Glomerular endothelial cell (primary cell): ENCODE measurements at places on chromosomes 2 and 18. TPM values are rescaled to one million over a fixed set of nuclear protein-coding genes. Genes with fewer than 3 reads are reported as not detected.

NEU4 gene
- 0.29 TPM in 1 of 2 replicates, not detected in the other for total RNA-seq

ZNF142 gene
- total RNA-seq: 22.4 and 28.7 TPM in 2 replicates

NTSR2 gene
- not detected in 2 replicates for total RNA-seq

BCL11A gene
- total RNA-seq: 3.6 and 6.1 TPM in 2 replicates

STON1 gene
- 5.0 and 7.3 TPM in 2 replicates for total RNA-seq

SLC14A1 gene
- 0.34 and 0.53 TPM in 2 replicates for total RNA-seq

MROH2A gene
- total RNA-seq: not detected in 2 replicates

ATOH8 gene
- 3.4 and 4.4 TPM in 2 replicates for total RNA-seq

MC5R gene
- not detected in 2 replicates for total RNA-seq
